ENCODE measurements at places on chromosomes 2 and 18.
A peak's percentile ranks its signal among the peaks of the same experiment; 100 is the strongest.

GRCh38 chr18:10937743-10938640, 211.4 kb downstream of the PIEZO2 start:
- no peaks in the 10 kb centered on the region for H3K27me3 ChIP-seq
- H3K27ac ChIP-seq = no peak overlapping the region
- H3K36me3 ChIP-seq = no peaks in the 10 kb centered on the region
- H3K4me3 ChIP-seq = no peak overlapping the region
- H3K4me1 ChIP-seq = peaks cover 18% of the 10 kb centered on the region
- DNase-seq = no peak

DNA sequence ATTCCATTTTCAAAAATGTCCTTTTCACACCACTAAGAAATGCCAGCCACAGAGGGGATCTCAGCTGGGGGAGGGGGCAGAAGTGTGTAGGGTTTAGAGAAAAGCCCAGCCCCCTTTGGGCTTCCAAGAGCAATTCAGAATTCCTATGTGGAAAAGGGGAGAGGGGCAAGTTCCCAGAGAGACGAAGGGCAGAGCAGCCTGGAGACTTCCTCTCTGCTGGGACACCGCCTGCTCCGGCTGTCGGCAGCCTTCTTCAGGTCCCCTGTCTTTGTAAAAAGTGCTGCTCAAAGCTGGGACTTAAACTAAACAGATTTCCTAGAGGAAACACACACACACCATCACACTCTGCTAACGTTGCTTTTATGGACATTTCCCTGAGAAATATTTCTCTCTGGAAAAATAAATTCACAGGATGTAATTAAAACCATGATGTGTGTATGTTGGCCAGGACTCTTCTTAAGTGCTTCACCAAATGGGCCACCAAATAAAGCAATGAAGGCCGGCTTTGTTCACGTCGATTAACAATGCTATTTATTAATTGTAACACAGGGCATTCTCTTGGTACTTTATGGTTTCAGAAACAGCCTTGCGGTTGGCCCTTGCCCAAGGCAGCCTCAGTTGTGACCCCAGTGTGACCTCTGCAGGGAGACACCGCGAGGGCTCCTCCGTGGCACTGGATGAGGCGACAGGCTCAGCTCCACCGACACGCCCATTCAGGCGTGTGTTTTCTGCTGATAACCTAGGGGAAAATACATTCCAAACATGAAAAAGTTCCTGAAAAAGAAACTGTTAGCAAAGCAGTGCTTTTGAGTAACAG, 5.6 kb upstream of the ASB1 start:
- no peak overlapping the region for H3K27ac ChIP-seq
- peak; percentile 37 for DNase-seq
- H3K27me3 ChIP-seq = no peaks in the 10 kb centered on the region
- H3K4me1 ChIP-seq = peaks cover 27% of the 10 kb centered on the region
- no peaks in the 10 kb centered on the region for H3K36me3 ChIP-seq

GRCh38 chr2:212864186-212864585, 287.2 kb downstream of the IKZF2 start:
- no peaks in the 10 kb centered on the region for H3K27me3 ChIP-seq
- H3K4me1 ChIP-seq = no peaks in the 10 kb centered on the region
- H3K4me3 ChIP-seq = no peak overlapping the region

GRCh38 chr2:37224063-37224462, 7.3 kb downstream of the CEBPZ start:
- H3K27ac ChIP-seq = no peak overlapping the region
- DNase-seq = no peak
- no peaks in the 10 kb centered on the region for H3K27me3 ChIP-seq
- peaks cover 24% of the 10 kb centered on the region for H3K36me3 ChIP-seq
- H3K4me3 ChIP-seq = no peak overlapping the region
- H3K4me1 ChIP-seq = peaks cover 27% of the 10 kb centered on the region

GRCh38 chr2:239121600-239122012, 273.7 kb downstream of the TWIST2 start:
- no peaks in the 10 kb centered on the region for H3K36me3 ChIP-seq
- H3K4me1 ChIP-seq = no peaks in the 10 kb centered on the region
- H3K27ac ChIP-seq = no peak overlapping the region
- H3K4me3 ChIP-seq = no peak overlapping the region
- no peaks in the 10 kb centered on the region for H3K27me3 ChIP-seq

DNA sequence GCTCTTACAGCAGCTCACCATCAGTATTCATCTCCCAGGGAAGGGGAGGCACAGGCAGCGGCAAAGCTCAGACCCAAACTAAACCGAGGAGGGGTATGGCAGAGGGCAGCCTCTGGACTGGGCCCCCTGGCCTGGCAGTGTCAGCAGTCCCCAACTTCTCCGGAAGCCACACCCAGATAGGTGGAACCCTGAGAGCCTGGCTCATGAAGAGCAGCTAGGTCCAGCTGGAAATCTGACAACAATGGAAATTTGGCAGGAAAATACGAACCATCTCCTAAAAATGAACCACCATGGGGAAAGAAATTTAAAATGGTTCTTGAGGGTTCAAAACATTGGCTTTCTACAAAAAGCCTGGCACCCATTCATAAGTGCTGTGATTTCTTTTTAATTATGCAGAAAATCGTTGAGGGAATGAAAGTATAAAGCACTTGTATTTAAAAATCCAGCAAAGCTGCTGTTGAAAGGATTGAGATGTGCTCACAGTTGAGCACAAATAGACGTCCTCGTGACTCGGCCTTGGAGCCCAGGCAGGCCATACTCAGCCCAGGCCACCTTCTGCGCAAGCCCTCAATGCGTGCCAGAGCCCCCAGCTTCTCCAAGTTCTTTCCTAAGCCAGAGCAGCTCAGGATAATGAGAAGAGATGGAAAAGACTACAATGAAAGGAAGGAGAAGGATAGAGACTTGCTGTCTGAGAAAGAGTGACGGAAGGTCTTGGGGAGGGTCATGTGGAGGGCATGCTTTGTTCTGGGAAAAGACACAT, 93.0 kb downstream of the COL6A3 start:
- DNase-seq = no peak
- H3K4me3 ChIP-seq = no peak overlapping the region

GRCh38 chr2:71510196-71510807, 56.9 kb downstream of the DYSF start:
- H3K4me1 ChIP-seq = no peaks in the 10 kb centered on the region
- no peak overlapping the region for H3K4me3 ChIP-seq
- H3K36me3 ChIP-seq = no peaks in the 10 kb centered on the region
- no peak overlapping the region for H3K27ac ChIP-seq
- H3K27me3 ChIP-seq = no peaks in the 10 kb centered on the region

GRCh38 chr2:32715981-32716380, 88.1 kb downstream of the TTC27 start:
- no peak for DNase-seq
- no peak overlapping the region for H3K27ac ChIP-seq
- H3K36me3 ChIP-seq = no peaks in the 10 kb centered on the region
- no peak overlapping the region for H3K4me3 ChIP-seq
- H3K4me1 ChIP-seq = no peaks in the 10 kb centered on the region
- H3K27me3 ChIP-seq = no peaks in the 10 kb centered on the region

DNA sequence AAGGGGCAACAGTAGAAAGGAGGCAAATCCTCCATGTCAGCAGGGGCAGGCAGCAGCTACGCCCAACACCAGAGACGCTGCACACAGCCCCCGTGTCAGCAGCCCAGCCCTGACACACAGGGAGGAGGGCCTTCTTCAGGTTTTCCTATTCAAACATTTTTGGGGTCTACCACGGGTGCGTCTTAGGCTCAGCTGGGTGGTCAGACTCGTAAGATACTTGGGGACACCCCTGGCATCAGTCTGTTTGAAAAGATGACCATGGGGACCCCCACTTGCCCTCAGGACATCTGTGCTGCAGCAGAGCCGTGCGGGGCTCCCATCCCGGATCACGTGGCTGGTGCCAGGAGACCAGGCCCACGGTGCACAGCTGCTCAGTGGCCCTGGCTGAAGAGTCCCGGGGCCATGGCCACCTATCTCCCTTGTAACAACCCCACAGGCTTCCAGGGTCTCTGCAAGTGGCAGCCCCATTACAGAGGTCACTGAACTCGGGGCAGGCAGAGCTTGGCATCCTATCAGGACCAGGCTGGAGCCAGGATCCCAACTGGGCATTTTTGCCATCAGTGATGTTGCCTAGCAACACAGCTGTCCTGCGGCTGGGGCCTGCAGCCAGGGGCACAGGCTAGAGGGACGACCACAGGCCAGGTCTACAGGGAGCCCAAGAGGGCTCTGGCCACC, 82.5 kb downstream of the EDAR start:
- H3K36me3 ChIP-seq = no peaks in the 10 kb centered on the region
- H3K27ac ChIP-seq = no peak overlapping the region
- no peak overlapping the region for H3K4me3 ChIP-seq

DNA sequence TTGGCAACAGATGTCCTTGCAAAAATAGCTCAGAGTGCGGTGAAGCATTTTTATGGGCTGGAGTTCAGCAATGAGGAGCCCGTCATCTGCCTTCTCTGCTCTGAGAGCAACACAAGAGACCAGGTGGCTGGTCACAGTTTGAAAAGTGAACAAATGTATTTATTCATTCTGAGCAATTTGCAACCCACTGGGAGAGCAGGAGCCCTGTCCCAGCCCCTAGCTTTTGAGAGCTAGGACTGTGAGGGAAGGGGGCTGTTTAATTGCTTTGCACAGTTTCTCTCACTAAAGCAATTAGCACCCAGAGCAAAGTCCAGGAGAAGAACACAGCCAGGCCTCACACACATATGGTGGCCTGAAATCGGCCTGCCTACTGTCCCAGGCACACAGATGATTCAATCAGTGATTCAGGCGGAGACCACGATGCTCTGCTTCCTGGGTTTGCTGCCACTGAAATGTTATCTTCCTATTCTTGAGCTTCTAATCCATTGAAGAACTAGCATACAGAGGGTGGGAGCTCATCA, 646.1 kb upstream of the ACVR2A start:
- no peak overlapping the region for H3K4me3 ChIP-seq
- H3K36me3 ChIP-seq = no peaks in the 10 kb centered on the region
- H3K4me1 ChIP-seq = peaks cover 29% of the 10 kb centered on the region
- DNase-seq = peak; percentile 47
- no peaks in the 10 kb centered on the region for H3K27me3 ChIP-seq

- H3K27me3 ChIP-seq = no peaks in the 10 kb centered on the region
- H3K4me3 ChIP-seq = no peak overlapping the region
- no peak overlapping the region for H3K27ac ChIP-seq
- peaks cover 15% of the 10 kb centered on the region for H3K36me3 ChIP-seq
- no peaks in the 10 kb centered on the region for H3K4me1 ChIP-seq
Observed at GRCh38 chr2:218230882-218231281, 13.9 kb downstream of the ARPC2 start.

GRCh38 chr2:68418855-68419254, 48.2 kb downstream of the FBXO48 start:
- H3K36me3 ChIP-seq = no peaks in the 10 kb centered on the region
- peak; percentile 26 for DNase-seq
- no peaks in the 10 kb centered on the region for H3K27me3 ChIP-seq
- H3K4me1 ChIP-seq = peaks cover 12% of the 10 kb centered on the region

- peaks cover 22% of the 10 kb centered on the region for H3K4me1 ChIP-seq
- no peak overlapping the region for H3K27ac ChIP-seq
- no peaks in the 10 kb centered on the region for H3K36me3 ChIP-seq
- DNase-seq = no peak
- peaks cover 34% of the 10 kb centered on the region for H3K27me3 ChIP-seq
- H3K4me3 ChIP-seq = peak overlapping the region; percentile 55
Observed at GRCh38 chr2:231396058-231396821, 730 bp downstream of the B3GNT7 start.

DNA sequence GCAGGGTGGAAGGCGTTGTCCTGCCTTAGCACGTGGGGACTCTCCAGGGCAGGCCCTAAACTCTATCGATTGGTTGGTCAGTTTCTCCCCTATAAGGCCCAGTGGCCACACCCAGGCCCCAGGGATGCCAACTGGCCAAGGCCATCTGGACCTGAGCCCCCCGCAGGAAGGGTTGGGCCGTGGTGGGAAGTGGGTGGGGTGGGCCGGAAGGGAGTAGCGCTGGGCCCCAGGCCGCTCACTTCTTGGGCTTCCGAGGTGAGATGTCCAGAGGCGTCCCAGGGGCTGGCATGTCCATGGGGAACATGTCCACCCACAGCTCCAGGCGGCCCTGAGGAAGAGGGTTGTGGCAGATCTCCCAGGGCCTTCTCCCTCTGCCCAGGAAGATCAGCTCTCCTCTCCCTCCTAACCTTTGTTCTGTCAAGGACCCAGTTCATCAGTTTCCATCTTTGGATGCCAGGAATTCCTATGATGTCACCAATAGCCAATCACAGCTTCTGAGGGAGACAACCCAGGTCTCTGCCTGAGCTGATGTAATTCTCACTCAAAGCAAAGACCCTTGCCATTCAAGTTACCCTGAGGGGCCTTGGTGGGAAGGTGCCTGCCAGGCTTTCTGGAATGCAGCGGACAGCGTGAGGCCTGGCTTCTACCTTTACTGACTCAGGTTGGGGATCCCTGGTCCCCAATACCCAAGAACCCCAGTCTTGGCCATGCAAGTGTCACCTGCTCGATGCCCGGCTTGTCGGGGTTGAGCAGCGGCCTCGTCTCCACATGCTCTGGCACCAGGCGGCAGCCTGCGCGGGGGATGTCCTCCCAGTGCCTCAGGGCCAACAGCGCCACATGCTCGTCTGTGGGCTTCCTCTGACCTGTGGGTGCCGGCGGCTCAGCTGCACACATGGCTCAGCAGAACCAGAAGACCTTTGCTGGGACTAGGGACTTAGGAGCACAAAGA, 14.4 kb downstream of the OTOF start:
- no peaks in the 10 kb centered on the region for H3K27me3 ChIP-seq
- peaks cover 9% of the 10 kb centered on the region for H3K4me1 ChIP-seq
- peak overlapping the region; percentile 58 for H3K27ac ChIP-seq

- H3K27ac ChIP-seq = no peak overlapping the region
- DNase-seq = no peak
- H3K4me3 ChIP-seq = no peak overlapping the region
- H3K4me1 ChIP-seq = no peaks in the 10 kb centered on the region
Observed at GRCh38 chr2:100796499-100797100, 23.3 kb upstream of the NPAS2 start.

- no peak for DNase-seq
- no peaks in the 10 kb centered on the region for H3K4me1 ChIP-seq
- no peaks in the 10 kb centered on the region for H3K36me3 ChIP-seq
- H3K27ac ChIP-seq = no peak overlapping the region
Observed at GRCh38 chr2:237371856-237372255, 42.1 kb downstream of the COL6A3 start.

GRCh38 chr2:6342273-6342920, 523.3 kb downstream of the CMPK2 start:
- H3K27me3 ChIP-seq = no peaks in the 10 kb centered on the region
- H3K4me3 ChIP-seq = no peak overlapping the region
- peaks cover 5% of the 10 kb centered on the region for H3K4me1 ChIP-seq
- H3K36me3 ChIP-seq = no peaks in the 10 kb centered on the region
